ENCODE measurements at places on chromosomes 16 and 17.

DNA sequence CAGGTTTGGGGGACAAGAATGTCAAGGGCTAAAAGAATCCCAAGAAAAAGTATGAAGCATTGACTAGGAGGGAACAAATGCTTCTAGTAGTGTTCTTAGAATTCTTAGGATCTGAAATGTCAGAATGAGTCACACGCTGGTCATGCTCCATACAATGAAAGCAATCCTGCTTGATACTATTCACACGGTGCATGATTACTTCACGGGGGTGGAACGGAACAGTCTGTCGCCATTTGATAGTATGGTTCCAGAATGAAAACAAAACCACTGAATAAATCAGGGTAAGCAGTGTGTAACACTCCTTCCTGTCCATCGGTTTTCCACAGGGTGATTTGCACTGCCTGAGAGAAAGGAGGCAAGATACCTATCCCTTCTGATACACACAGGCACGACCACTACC lies 22.9 kb upstream of the YWHAE start:
- DNase-seq: no peak

- DNase-seq: no peak
Measured at GRCh38 chr17:68439656-68440290, 17.5 kb downstream of the WIPI1 start.

GRCh38 chr16:53506254-53506653 lies 3.2 kb upstream of the AKTIP start:
- no peak for DNase-seq

- no peak for DNase-seq
Measured at GRCh38 chr17:39402890-39403605, 1.6 kb upstream of the FBXL20 start.

- DNase-seq: no peak
Measured at GRCh38 chr17:74825952-74826719, 33.5 kb downstream of the GRIN2C start.

DNA sequence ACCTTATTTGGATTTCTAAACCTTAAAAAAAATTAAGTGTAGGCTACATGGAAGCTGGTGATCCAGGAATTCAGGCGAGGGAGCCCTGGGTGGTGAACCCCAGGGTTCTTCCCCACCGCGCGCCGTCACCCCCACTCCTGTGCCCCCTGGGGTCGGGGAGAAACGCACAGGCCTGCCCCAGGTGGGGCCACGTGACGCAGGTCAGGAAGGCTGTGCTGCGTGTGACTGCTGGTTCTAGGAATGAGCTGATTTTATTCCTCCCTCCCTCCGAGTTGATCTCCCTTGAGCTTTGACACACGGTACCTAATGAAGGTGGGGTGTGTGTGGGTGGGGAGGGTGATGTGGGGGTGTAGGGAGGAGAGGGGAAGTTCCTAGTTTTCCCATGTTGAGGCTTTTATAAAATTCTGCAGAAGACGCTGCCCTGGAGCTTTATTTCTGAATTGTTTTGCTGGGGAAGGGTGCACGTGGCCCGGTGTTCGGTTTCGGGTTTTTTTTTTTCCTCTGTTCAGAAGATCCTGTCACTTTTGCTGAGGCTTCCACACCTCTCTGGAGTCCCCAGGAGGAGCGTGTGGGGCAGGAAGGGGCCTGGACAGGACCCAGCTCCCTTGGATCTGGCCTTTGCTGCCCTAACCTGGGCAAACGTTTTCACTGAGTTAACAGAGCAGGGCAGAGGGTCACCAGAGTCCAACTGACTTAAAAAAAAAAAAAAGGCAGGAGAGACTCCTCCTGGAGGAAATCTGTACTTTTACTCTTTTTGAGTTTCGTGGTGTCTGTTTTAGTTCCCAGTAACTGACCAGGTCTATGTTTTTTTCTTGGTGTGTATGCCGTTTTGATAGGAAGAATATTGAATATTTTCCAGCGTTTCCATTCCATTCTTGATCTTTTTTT lies 55.8 kb upstream of the GSE1 start:
- DNase-seq: no peak

DNA sequence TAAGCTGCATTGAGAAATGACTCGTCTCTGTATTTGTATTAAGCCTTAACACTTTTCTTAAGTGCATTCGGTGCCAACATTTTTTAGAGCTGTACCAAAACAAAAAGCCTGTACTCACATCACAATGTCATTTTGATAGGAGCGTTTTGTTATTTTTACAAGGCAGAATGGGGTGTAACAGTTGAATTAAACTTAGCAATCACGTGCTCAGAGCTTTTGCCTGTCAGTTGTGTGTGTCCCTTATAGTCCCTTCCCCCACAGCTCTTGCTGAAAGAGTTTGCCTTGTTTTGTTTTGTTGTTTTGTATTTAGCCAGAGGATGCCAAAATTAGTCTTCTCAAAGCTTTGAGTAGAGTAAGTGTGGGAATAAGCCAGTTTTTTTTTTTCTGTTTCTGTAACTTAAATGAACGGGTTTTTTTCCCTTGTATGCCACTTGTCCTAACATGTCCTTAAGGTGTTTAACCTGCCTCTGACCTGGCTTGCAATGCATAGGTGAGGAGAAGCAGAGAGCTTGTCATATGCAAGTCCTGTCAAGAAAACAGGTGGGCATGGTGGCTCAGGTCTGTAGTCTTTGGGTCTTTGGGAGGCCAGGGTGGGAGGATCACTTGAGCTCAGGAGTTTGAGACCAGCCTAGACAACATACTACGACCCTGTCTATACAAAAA lies 4.6 kb upstream of the MAPK8IP3 start:
- no peak for DNase-seq

DNA sequence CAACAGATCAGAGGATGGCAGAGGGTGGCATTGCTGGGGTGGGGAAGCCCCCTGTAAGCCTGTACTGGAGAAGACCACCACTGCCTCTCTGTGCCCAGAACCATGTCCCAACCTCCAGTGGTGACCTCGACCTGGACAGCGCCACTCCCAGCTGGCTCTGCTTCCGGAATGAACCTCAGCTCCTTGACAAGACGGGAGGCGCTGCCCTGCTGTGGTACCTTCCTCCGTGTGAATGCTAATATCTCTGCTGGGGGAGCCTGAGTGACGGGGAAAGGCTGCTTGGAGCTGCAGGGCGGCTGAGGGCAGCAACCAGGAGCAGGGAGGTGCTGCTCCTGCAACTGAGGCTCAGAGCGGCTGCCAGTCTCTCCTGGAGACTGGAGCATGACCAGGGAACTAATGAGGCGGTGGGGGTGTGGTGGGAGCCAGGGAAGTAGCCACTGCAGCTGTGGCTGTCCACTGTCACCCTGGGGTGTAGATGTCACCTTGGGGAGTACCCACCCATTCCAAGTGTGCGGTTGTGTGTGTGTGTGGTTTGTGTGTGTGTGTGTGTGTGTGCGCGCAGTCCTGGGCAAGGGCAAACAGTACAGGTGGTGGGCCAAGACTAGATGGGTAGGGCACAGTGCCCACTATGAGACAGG lies 6.2 kb downstream of the PRCD start:
- no peak for DNase-seq

DNA sequence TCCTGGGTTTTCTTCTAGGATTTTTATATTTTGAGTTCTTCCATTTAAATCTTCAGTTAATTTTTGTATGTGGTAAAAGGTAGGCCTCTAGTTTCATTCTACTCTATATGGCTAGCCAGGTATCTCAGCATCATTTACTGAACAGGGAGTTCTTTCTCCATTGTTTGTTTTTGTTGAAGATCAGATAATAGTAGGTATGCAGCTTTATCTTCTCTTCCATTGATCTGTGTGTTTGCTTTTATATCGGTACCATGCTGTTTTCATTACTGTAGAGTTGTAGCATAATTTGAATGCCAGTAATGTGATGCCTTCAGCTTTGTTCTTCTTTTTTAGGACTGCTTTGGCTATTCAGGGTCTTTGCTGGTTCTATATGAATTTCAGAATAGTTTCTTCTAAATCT lies 77.3 kb downstream of the USP22 start:
- no peak for DNase-seq

DNA sequence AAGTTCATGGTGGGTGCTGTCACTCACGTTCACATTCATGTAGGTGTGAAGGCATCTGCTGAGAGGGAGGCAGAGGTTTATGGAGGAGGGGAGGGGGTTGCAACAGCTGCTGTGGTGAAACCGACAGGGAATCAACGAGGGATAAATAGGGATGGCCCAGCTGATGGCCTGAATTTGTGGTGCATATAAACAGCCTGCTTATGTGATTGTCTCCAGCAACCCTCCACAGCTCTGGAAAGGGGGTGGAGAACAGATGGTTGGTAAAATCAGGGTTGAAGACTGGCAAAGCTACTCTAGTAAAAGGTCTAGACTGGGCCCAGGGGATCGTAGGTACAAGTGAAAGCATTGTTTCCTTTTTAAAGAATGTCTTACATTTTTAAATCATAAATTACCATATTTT lies 53.7 kb downstream of the IQCK start:
- DNase-seq: no peak

GRCh38 chr17:57331423-57331822 lies 75.1 kb downstream of the MSI2 start:
- no peak for DNase-seq

- no peak for DNase-seq
Measured at GRCh38 chr17:29060475-29060874, 17.5 kb downstream of the PIPOX start.

DNA sequence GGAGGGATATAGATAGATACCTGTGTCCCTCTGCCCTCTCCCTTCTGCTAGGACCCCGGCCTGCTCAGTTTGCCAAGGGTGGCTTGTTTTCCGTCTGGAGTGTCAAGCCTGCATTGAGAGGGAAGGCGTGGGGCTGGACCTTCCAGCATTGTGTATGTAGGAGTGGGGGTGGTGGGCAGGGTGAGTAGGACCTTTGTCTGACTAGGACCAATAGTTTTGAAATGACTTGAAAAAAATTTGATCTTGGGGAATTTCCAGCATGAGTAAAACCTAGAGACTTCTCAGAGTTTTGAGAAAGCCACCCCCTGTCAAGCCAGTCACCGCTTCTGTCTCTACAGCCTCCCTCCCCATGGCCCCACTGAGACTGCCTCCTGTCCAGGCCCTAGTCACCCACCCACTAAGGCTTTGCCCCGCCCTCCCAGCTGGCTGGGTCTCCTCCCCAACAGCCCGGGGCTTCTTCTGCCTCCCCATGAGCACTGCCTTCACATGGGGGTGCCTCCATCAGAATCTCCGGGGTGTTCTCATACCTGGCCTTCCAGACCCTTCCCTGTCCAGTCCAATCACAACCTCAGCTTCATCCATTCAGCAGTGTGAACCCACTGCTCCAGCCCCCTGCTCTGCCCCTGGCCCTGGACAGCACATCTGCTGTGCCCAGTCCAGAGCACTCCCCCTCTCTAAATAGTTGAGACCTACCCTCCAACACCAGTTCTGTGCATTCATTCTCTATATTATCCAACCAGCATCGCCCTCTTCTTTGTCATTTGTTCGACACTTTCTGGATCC lies 207.0 kb downstream of the MSI2 start:
- DNase-seq: peak; percentile 85

GRCh38 chr16:50393416-50393815 lies 24.6 kb upstream of the BRD7 start:
- DNase-seq: no peak

DNA sequence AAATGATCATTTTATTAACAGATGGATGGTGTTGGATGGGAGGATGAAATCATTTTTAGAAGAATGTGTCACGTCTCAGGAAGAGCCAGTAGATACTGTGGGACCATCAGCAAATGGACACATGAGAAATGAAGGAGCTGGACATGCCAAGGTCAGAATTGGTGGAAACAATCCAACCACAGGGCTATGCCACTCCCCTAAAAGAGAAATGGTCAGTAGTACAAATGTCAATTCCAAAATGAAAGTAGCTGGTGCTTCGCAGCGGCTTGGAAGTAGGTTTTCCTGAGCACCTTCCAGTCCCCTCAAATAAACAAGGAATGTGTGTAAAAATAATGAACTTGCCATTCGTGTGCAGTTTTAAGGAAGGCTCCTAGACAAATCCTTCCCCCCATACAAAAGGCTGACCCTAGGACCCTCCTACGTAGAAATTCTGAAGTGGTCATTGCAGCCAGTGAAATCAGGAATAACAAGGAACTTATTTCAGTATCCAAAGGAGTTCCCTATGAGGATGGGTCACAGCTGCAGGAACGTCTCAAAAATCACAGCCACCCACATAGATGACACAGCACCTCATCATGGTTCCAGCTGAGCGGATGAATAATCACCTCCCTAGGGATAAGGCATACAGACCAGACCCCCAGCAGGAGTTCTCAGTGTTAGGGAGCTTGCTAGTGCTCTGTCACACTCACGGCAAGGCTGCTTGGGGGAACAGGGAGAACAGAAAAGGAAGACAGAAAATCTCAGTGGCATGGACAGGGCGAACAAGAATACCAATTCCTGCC lies 239.2 kb downstream of the HS3ST3A1 start:
- DNase-seq: no peak

- no peak for DNase-seq
Measured at GRCh38 chr16:10817963-10818941, at the start of gene TVP23A. Gene TVP23A, minus strand, starts transcription at chr16:10818794. Its CDS starts 301 bp downstream, at chr16:10818493.

DNA sequence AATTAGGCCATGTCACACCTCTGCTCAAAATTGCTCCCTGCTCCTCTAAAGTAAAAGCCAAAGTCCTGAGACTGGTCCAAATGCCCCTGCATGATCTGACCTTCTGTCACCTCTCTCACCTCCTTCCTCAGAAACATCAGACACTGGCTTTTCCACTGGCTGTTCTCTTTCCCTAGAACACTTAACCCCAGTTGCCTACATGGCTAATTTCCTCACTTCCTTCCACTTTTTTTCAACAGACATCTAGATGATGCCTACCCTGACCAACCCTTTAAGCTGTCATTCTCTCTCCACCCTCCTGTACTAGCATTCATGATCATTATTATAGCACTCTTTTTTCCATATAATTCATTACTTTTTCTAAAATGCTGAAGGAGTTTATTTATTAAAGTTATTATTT lies 31.0 kb downstream of the CCT6B start:
- no peak for DNase-seq

DNA sequence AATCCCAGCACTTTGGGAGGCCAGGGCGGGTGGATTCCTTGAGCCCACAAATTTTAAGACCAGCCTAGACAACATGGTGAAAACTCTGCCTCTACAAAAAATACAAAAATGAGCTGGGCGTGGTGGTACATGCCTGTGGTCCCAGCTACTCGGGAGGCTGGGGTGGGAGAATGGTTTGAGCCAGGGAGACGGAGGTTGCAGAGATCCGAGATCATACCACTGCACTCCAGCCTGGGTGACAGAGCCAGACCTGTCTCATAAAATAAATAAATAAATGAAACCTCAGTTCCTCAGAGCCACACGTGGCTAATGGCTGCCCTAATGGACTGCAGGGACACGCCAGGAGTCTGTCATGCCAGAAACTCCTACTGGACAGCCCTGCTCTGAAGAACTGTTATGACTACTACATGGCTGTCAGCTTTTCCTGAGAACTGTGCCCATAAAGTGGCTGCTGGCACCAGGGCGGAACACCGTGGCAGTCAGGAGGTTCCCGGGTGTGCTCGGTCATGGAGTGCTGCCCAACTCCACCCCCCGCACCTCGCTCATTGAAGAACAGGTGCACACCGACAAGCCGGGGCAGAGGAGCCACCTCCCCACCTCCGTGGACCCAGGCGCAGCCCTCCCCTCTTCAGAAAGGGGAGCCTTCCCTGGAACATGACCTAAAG lies 4.3 kb downstream of the TMEM11 start:
- DNase-seq: no peak

GRCh38 chr17:72005332-72006163 lies 115.3 kb upstream of the SOX9 start:
- no peak for DNase-seq

GRCh38 chr17:4721203-4722135 lies 9.8 kb upstream of the MED11 start:
- no peak for DNase-seq

- DNase-seq: no peak
Measured at GRCh38 chr17:45895969-45896785, 1.8 kb downstream of the MAPT start.

GRCh38 chr17:34892461-34893249 lies 68.6 kb downstream of the CCT6B start:
- peak; percentile 24 for DNase-seq
